ENCODE measurements at places on chromosomes 5 and 9.

DNA sequence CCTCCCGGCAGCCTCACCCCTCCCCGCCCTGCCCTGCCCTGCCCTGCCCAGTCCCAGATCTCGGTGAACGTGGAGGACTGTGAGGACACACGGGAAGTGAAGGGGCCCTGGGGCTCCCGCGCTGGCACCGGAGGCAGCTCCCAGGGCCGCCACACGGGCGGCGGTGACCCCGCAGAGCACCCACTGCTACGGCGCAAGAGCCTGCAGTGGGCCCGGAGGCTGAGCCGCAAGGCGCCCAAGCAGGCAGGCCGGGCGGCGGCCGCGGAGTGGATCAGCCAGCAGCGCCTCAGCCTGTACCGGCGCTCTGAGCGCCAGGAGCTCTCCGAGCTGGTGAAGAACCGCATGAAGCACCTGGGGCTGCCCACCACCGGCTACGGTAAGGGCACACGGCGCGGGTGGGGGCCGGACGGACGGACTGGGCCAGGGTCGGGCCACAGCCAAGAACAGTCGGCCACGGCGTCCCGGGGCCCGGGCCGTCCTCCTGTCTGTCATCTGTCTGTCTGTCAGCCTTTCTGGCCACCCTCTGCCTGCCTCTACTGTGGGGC is 84.2 kb downstream of the KCNT1 start:
- no peak for DNase-seq

DNA sequence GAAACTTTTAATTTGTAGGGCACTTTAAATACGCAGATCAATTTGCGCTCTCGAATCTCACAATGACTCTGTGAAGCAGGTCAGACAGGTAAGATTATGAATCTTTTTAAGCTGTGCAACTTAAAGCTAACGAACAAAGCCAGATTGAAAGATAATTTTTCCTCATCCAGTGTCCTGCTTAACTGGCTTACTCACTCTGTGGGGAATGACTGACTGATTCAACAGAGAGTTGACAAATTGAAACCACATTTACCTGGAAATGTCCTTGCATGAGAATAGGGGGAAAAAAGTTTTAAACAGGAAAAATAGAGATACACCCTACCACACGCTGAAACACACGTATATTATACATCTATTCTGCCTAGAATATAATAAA is 187.9 kb downstream of the MAN2A1 start:
- no peak for DNase-seq

GRCh38 chr9:99822806-99823591 is 1.3 kb downstream of the NR4A3 start:
- no peak for DNase-seq

DNA sequence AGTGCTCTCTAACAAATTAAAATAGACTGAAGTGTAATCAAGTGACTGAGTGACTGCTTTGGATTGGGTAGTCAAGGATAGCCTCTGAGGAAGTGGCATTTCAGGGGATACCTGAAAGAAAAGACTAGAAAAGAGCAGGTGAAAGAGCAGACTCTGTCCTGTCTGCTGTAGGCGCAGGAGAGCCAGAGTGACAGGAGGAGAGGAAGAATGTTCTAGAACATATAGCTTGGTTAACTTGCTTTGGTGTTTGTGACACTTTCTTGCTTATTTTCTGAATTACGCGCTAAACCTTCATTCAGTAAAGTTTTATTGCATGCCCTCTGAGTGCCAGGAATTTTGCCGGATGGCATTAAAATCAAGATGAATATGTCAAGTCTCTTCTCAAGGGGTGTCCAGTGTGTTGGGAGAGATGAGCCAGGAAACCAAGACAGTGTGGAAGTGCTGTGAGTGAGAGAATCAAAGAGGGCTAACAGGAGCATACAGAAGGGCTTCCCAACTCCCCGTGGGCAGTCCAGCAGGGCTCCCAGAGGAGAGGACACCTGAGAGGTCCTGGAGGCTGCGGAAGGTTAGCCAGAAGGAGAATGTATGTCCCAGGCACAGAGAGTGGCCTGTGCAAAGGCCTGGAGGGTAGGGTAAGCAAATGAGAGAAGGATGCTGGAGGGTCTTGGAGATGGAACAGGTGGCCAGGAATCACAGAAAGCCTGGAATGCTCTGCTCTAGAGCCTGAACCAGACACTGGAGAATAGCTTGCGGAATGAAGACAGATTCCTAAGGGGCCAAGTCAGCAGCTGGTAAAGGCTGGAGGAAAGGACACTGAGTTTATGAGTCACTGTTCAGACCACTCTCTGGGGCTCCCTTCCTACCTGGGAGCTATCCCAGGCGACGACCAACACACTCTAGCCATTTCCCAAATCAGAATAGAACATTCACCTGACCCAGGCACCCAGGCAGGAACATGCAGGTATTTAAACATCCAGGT is 59.3 kb downstream of the SLC22A5 start:
- DNase-seq: no peak

DNA sequence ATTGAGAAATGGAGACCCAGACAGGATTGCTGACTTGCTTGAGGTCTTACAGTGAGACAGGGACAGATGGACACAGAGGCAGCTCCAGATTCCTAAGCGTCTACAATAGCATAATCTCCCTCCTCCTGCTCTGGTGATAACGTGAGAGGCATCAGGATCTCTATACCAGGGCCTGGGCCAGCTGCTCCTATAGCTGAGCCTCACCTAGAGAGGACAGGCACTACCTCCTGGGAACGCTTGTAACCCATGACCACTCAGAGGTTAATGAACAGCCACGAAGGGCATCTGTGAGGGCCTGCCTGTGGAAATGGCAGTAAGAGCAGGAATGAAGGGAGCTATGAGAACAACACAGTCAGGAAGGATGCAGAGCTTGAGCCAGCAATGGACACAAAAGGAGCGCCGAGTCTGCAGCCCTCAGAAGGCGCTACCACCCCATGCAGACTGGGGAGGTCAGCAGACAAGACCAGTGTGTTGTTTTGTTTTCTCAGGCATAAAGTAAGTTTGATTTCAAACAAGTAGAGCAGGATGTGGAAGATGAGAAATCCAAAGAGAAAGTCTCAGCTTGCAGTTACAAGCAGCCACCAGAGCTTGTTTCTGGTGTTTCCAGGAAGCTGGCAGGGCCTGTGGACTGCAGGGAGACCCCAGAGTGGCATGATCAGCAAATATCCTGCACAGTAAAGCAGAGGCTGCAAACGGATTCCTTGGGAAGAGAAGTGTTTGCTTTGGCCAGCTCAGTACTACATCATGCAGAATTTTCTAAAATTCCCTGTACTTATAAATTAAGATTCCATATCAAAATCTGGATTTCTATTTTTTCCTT is 17.4 kb downstream of the ANKS6 start:
- no peak for DNase-seq

- no peak for DNase-seq
Observed at GRCh38 chr9:69140123-69140735, 33.8 kb upstream of the TJP2 start.
